RPMI7951 (cell line): ENCODE measurements at places on chromosomes 5 and 9. TPM values are rescaled to one million over a fixed set of nuclear protein-coding genes. Genes with fewer than 3 reads are reported as not detected.
A peak's percentile ranks its signal among the peaks of the same experiment; 100 is the strongest.

GRCh38 chr5:55672477-55672911 is 39.6 kb downstream of the SLC38A9 start:
- DNase-seq: peak; percentile 27

- no peak for DNase-seq
These were observed 1798.0 kb downstream of the EFNA5 start for GRCh38 chr5:105872569-105873270.

GRCh38 chr5:170423692-170424091 is 34.5 kb upstream of the KCNMB1 start:
- DNase-seq: no peak

DNA sequence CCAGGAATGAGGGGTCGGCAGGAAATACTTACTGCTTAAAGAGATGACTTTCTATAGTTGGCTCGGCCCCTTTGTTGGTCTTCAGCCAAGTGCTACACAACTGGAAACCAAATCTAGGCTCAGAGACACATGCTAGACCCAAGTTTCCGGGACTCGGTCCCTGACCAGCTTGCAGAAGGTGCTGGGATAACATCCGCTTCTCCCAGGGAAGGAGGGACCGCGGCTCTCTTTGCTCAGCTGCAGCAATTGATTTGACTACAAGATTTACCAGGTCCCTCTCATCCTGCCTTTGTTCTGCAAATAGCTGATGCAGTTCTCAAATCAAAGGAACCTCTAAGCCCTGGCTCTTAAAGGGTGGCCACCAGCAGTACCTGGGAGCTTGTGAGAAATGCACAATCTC is 314.7 kb downstream of the MLLT3 start:
- no peak for DNase-seq

GRCh38 chr5:151406322-151406947 is 41.0 kb upstream of the SLC36A1 start:
- peak; percentile 24 for DNase-seq

GRCh38 chr9:131098391-131099101 is 2.2 kb downstream of the AIF1L start:
- no peak for DNase-seq

DNA sequence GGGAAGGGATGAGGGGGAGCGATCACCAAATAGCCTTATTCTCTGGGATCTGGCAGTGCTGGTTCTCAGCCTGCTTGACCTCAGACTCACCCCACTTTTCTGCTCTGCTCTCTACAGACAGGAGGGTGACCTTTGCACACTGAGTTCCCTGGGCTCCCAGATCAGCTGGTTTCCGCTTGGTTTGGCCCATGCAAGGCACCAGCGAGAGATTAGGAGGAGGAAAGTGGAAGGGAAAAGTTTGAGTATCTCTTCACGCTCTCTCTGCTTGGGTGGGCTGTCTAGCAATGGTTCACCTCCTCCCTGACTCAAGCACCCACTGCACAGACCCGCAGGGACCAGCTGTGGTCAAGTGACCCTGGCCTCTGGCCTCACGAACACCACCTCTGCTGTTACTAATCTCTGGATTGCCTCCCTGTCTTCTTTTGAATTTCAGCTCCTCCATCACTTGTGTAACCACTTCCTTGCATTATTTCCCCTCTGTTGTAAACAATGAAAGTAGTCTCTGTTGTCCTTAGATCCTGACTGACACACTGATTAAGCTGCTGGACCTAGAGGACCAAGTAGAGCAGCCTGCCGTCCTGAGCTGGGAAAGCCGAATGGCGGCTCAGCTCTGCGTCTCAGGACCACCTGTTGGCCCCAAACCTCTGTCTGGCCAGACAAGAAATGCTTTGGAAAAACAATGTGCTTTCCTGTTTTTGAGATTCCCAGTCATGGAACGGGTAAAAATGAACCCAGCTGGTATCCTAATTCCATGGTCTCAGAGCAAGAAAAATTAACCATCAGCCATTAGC is 186.6 kb downstream of the CRB2 start:
- no peak for DNase-seq

- no peak for DNase-seq
These were observed 58.4 kb downstream of the RANBP17 start for GRCh38 chr5:170920196-170920595.

DNA sequence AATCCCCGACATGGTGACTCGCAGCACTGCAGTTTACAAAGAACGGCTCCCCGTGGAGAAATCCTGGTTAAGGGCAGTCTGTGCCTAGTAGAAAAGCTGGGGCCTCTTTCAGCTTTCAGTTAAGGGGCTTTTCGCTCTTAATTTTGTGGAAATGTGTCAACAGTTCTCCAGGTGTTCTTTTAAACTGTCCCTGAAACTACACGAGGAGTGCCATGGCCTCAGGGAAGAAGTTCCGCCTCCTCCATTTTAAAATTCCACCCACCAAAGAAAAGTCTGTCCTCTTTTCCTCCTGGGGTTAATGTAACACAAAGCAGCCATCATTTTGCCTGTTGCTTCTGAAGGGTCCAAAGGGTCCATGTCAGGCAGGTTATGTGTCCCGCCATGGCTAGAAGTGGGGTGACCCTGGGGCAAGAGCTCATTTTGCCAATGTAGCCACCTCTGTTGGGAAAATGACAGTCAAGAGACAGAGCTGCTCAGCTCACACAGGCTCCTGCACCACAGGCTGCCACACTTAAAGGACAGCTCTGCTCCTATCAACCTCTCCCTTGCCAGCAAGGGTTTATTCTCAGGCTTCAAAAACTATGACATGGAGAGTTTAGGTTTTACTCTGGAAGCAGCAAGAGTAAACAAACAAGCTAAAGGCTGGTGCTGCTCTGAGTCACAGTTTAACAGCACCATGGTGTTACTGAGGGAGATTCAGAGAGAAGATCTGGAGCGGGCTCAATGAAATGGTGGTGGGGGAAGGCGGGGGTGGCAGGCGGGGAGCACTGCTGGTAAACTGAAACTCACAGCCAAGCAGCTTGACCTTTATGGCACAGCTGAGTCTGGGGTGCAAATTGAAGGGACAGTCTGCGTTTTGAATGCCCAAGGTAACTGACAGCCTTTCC is 3.2 kb downstream of the WHRN start:
- peak; percentile 56 for DNase-seq

DNA sequence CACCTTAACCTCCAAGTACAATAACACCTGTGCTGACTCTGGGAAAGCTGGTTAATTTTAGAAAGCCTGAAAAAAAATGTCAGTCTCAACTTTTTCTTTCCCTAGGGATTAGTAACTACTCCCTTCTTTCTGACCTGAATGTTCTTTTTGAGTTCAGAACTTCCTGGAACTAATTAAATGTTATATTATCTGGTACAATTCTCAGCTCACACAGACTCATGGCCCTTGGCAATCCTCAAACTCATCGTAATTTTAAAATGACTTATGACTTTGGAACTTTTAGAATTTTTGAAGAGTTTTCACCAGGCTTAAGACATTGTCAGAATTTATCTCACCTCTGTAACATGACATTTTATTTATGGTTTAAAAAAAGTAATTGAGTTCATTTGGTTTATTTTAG is 315.0 kb downstream of the FER start:
- no peak for DNase-seq

GRCh38 chr9:134441227-134442084 is 115.2 kb downstream of the RXRA start:
- no peak for DNase-seq

GRCh38 chr9:21690561-21690960 is 111.9 kb upstream of the MTAP start:
- peak; percentile 42 for DNase-seq

DNA sequence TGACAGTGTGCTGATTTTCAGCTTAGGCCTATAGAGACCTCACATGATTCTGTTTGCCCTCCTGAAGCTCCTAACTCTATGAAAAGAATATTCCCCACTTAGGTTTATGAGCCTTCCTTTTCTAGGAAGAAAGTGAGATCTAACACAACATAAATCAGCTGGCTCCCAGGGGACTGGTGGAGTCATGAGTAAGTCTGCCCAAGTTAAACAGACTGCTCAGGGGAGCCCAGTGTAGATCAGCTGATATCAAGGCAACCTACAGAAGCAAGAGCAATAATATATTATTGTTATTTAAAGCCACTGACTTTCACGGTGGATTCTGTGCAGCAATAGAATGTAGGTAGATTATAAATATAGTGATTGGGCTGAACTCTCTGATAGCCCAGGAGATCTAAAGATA is 1978.6 kb upstream of the CDH6 start:
- DNase-seq: no peak

GRCh38 chr9:374736-375135 is 160.1 kb downstream of the DOCK8 start:
- no peak for DNase-seq

DNA sequence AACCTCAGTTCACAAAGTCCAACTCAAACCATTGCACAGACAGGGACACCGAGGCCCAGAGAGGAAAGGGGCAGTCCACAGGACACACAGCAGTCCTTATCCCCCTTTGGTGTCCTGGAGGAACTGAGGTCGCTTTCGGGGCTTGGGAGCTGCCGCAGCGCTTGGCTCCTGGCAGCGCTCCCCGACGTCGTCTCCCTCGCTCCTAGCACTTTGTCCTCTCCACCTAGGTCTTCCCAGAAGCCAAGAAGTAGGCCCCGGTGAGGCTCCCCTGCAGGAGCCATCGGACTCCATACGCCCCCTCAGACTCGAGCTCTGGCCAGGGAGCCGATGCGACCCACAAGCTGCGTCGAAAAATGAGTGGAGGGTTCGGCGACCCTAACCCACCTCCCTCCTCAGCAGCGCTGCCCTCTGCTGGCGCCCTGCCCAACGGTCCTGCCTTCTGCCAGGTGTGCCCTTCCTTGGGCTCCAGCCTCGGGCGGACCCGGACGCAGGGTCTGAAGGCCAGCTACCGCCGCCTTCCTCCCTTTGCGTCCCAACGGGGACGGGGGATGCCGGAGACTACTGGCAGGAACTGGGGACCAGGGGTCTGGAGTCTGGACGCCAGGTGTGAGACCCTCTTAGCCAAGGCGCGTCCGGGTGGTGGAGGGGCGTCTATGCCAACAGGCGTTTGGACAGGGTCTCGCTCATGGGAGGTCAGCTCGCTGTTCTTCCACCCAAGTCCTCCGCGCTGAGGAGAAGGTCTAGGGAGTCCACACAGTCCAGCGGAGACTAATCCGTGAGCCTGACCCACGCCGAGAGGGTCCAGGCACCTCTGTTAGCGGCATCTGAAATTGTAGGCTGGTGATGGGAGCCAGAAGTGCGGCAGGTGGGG is 2.1 kb upstream of the PRDM12 start:
- no peak for DNase-seq

DNA sequence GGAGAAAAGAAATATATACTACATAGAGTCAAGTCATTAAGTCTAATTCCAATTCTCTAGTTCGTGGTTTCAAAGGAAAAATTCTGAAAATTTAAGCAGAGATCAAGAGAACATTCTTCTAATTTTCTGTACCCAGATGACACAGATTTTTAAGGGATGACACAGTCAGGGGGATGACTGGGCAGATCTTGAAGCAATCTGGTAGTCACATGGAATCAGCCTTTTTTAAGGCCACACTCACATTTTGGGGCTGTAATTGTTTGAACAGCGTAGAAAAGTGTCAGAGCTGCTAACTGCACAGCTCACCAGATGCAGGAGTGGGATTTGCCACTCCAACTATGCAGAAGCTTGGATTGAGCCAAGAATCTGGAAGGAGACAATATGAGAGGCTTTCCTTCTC is 20.4 kb downstream of the PDE4D start:
- peak; percentile 77 for DNase-seq

DDX4 gene
- not detected in 2 replicates for total RNA-seq

FGFR4 gene
- total RNA-seq: 1.9 and 2.0 TPM in 2 replicates

TAL2 gene
- not detected in 2 replicates for total RNA-seq

SPAG8 gene
- total RNA-seq: 1.7 and 1.8 TPM in 2 replicates

SLC22A4 gene
- total RNA-seq: 6.7 and 6.9 TPM in 2 replicates

PKN3 gene
- 6.1 and 6.6 TPM in 2 replicates for total RNA-seq

DRD1 gene
- total RNA-seq: not detected in 2 replicates

HACD4 gene
- total RNA-seq: under 0.01 and 0.24 TPM in 2 replicates

MARCHF6 gene
- total RNA-seq: 18.7 and 22.3 TPM in 2 replicates

CTNNA1 gene
- 243 and 244 TPM in 2 replicates for total RNA-seq

ACO1 gene
- total RNA-seq: 42.7 and 47.6 TPM in 2 replicates

CMYA5 gene
- total RNA-seq: 0.12 and 0.20 TPM in 2 replicates

PKD2L2 gene
- not detected in 2 replicates for total RNA-seq
